ENCODE measurements at places on chromosomes 13 and 19.
A peak's percentile ranks its signal among the peaks of the same experiment; 100 is the strongest.

DNA sequence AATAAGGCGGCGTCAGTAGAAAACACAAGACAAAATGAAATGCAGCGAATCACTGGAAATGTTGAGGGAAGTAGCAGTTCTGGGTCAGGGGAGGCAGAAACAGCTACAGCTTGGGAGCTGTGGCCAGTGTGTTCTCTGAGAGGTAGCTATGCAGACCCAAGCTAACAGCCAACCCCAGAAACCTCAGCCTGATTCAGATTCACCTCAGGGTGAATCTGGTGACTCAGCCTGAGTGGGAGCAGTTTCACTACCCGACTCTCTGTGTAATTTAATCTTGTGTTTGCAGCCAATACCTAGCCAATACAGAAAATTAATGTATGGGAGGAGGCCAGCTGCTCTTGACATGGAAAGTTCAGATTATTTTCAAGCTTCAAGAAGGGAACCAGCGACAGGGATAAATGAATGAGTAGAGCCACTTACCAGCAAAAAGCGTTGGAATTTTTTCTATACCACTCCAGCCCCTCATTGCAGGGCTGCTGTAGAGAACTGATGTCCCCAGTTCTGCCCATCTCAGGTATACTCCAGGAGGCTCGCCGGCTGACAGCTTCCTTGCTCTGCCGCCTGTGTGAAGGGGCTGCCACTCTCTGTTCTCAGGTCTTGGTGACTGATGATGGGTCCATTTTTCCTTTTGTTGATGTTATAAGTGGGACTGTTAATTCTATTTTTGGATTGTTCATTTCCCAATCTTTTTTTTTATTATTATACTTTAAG is 8.9 kb downstream of the IGFL3 start:
- peak; percentile 74 for DNase-seq

DNA sequence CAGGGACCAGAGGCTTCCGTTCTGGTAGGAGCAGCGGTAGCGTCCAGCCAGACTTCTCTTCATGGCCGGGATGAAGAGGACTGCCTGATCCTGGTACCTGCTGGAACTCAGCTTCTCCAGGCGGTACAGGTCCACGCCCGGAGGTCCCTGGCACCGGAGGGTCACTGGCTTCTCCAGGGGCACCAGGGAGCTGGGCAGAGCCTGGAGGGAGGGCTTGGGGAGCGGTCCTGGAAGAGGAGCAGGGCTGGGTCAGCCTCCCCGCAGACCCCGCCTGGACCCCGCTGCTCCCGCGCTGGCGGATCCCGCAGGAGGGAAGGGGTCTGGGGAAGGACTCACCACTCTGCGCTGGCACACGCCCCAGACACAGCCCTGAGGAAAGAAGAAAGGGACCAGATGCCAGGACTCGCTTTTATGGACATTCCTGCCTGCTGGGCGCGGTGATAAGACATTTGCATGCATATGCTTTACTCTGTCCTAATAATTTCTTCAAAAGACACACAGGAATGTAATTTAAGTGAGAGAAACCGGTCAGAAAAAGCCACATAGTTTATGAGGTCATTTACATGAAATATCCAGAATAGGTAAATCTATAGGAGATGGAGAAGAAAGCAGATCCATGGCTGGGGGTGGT is 5.8 kb downstream of the GP6 start:
- no peak for DNase-seq

- no peak for DNase-seq
Observed at GRCh38 chr19:16261584-16262368, 62.9 kb upstream of the KLF2 start.

DNA sequence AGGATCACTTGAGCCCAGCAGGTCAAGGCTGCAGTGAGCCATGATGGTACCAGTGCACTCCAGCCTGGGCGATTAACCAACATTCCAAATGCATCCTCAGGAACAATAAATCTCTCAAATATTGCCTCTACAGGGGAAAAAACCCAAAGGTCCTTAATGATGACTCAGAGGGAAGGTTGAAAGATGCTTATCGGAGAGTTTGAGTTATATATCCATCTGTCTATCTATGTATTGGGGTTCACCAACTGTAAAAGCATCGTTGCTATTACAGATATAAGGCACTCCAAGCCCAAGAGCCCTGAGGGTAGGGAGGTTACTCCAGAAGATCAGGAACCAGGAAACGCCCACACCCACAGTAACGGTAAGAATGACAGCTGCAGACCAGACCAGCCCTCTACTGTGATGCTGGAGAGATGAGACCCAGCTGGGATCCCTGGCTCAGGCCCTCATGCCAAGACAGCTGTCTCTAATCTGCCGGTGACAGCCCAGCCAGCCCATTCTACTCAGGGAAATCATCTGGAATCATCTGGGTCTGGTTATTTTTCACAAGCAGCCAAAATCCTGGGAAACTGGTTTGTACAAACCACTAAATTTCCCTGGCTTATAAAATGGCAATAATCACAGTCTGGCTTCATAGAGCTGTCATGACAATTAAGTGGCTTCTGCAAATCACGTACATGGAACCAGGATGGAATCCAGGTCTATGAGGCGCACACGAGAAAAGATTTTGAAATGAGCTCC is 23.8 kb downstream of the TEX101 start:
- peak; percentile 30 for DNase-seq

- DNase-seq, result no peak
Observed at GRCh38 chr13:54614726-54615125, 1586.1 kb downstream of the OLFM4 start.

DNA sequence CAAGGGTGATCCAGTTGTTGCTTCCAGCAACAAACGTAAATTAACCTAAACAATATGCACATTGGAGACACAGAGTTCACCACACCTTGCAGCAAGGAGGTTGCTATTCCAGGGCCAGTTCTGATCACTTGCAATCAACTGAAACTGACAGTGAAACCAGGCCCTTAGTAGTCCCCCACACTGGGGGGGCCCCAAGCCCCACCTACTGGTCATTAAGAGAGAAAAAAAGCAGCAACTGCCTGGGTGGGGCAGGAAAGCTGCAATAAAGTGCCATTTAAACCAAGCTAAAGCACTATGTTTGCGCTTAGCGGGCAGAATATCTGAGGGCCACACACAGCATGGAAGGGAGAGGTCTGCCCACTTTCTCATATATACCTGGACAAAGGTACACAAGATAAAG is 51.5 kb downstream of the ATP7B start:
- DNase-seq, result no peak

GRCh38 chr13:54004026-54004699 is 975.5 kb downstream of the OLFM4 start:
- no peak for DNase-seq

- DNase-seq, result no peak
Observed at GRCh38 chr19:43725468-43725867, 9.6 kb downstream of the IRGC start.

DNA sequence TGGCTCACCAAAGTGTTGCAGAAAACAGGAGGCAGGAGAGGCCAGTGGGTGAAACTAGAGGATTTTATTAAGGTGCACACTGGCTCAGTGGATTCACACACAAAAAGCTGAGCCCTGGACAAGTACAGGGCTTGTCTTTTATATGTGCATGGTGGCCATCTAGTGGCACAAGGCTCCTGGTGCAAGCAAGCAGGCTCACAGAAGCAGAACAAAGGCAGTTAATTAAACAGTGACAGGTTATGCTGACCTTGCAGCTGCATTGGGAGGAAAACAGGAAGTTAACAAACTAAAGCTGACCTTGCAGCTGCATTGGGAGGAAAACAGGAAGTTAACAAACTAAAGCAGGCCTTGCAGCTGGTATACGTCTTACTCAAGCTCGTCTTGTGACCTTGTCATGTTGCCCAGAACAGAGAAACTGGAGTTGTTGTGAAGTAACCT is 65.3 kb upstream of the ZNF681 start:
- DNase-seq, result peak; percentile 23

DNA sequence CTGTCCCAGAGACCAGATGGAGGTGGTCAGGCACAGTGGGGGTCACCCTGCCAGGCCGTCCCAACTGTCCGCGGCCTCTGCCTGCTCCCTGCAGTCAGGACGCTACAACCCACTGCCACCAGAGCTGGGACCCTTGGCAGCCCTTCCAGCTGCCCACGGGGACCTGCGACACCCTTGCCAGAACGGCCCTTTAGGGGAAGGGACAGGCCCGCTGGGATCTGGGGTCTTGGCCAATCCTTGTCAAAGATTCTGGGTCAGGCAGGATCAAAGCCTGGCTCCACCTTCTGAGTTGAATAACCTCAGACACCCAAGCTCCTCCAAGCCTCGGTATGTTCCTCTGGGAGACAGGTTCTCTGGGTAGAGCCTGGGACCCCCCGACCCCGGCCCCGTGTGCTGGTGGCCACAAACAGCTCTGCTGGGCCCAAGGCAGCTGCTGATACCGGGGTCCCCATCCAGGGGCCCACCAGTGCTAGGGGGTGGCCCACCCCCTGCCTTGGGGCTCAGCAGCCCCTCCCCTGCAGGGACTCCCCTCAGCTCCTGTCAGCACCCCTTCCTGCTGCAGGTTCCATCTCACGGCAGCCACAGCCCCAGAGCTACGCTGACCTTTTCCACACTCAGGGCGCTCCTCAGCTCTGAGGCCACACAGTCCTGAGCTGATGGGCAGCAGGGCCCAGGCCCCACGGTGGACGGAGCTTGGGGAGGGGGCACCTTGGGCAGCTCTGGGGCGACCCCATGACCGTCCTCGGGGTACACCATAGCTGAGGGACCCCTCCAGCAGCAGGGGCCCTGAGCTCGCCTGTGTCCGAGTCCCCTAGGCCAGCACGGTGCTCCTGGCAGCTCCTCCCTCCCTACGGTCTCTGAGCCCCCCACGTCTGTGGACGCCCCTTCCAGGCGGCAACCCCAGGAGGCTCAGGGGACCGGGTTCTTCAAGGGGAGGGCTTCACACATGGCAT is 18.4 kb downstream of the SBNO2 start:
- DNase-seq, result no peak

- no peak for DNase-seq
Observed at GRCh38 chr19:39670998-39671397, 15.3 kb downstream of the LGALS16 start.

DNA sequence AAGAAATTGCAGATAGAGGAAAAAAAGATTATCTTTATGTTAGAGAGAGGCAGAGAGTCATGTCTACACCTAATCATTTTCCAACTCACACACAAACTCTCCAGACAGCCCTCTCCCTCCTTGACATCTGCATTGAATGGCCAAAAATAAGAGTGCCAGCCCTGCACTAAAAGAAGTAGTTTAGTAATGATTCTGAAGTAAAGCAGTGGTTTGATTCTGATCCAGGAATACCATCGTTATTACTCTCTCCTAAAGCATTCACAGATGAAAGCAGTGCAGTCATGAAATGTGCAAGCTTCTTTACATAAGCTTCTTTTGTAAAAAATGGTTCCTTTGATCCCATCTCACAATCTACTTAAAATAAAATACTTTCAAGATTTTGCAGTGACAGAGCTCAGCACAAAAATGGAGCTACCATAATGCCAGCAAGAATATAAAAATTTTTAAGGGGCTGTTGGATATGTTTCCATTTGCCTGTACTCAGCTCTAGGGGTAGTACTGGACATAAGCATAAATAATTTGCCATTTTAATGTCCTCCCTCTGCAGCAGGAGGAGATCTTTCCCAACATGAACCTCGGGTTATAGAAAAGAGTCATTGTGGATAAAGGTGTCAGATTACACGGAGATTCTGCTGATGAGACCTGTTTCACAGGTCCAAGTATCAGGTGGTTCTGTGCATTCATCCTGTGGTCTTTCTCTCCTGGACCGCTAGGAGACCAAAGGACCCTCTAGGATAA is 406.3 kb downstream of the DCT start:
- no peak for DNase-seq

- no peak for DNase-seq
Observed at GRCh38 chr19:33100894-33101644, 20.1 kb downstream of the GPATCH1 start.

- DNase-seq, result no peak
Observed at GRCh38 chr13:71306821-71307220, 560.2 kb downstream of the DACH1 start.

- no peak for DNase-seq
Observed at GRCh38 chr19:32168606-32169005, 176.8 kb upstream of the ZNF507 start.

DNA sequence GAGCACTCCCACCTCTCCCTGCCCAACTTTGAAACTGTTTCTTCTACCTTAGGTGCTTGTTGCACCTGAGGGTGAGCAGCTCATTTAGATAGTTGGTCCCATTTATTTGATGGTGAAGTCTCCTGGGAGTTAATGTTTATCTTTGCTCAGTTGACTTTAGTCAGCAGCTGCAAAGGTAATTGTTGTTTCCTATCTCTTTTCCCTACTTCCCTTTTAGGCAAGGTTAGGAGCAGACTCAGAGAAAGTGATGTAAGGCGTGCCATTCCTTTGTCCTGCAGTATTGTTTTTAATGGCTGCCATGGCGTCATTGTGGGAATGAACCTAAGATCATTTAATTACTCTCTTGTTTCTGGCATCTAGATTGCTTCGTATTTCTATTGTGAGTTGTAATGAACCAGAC is 11.6 kb downstream of the AKAP11 start:
- no peak for DNase-seq

DNA sequence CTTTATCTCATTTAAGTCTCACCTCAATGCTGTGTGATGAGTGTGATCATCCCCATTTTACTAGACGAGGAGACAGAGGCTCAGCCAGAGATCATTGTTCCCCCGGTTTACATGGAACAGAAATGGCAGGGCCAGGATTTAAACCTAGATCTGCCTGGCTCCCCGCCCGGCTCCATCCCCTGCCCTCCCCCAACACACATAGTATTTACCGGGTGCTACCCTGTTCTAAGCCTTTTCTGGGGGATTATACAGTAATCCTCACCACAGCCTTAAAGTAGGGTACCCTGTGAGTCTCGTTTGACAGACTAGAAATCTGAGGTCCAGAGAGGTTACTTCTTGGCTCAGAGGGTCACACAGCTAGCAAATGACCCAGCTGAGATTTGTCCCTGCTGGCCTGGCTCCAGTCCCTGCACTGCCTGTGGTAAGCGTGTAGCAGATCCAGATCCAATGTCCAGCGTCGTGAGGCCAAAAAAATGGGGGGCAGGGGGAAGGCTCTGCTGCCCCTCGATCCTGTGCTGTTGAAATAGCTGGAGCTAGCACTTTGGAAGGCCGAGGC is 3.8 kb upstream of the KLC3 start:
- no peak for DNase-seq

DNA sequence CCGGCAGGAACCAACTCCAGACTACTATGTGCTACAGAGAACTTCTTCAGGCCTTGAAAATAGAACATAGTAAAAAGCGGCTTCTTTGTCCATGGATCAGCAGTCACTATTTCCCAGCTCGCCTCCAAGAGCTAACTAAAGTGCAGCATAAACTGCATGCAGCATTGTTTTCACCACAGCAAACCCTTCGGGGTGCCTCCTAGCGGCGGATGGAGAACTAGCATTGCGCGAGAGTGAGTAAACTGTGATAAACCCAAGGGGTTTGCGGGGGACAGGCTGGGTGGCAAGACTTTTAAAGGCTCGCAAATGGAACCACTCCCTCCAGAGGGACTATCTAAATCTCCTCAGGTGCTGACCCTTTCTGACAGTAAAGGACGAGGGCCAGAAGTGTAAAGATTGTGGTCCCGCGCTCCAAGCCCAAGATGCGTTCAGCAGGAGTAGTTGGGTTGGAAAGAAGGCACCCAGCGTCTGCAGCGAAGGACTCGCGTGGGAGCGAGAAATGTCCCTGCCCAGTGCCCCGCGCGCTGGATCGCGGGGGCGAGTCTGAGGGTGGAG is 21.5 kb upstream of the SGCG start:
- DNase-seq, result peak; percentile 32

- no peak for DNase-seq
Observed at GRCh38 chr13:102869948-102870676, 24.3 kb downstream of the ERCC5 start.
